ENCODE measurements at places on chromosomes 3 and 15. TPM values are rescaled to one million over a fixed set of nuclear protein-coding genes. Genes with fewer than 3 reads are reported as not detected.

The DAZL gene
- total RNA-seq = not detected

The SCAMP2 gene
- 25.8 TPM for total RNA-seq

The PKM gene
- total RNA-seq = 3,859 TPM

The MUC20 gene
- not detected for total RNA-seq

The CYP1A2 gene
- not detected for total RNA-seq

The SLC51B gene
- total RNA-seq = not detected

The LTK gene
- total RNA-seq = 0.18 TPM

The ZNF385D gene
- 0.28 TPM for total RNA-seq

The CCR2 gene
- total RNA-seq = not detected

The FSD2 gene
- total RNA-seq = not detected

The ACTC1 gene
- 0.83 TPM for total RNA-seq

The TGM4 gene
- under 0.01 TPM for total RNA-seq

The ADAMTS17 gene
- 0.28 TPM for total RNA-seq

The RBPMS2 gene
- total RNA-seq = not detected

The PTH1R gene
- total RNA-seq = 0.18 TPM

Data from IMR-90 (cell line).